ENCODE measurements at places on chromosomes 4 and X.

DNA sequence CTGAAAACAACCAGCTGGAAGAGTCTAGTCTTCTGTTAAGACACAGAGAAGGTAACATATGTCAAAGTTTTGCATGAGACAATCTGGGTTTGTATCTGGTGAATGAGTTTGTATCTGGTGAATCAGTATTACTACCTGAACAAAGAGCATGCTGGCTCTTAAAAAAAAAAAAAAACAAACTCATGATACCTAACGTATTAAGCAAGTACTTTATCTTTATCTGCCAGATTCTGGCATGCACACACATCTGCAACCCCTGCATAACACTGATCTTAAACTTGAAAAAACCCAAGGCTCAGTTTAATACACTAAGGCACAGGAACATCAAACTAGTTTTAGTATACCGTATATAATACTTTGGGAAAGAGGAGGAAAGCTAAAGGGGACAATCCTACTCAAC is 5.8 kb downstream of the YTHDC1 start:
- no peak for DNase-seq

DNA sequence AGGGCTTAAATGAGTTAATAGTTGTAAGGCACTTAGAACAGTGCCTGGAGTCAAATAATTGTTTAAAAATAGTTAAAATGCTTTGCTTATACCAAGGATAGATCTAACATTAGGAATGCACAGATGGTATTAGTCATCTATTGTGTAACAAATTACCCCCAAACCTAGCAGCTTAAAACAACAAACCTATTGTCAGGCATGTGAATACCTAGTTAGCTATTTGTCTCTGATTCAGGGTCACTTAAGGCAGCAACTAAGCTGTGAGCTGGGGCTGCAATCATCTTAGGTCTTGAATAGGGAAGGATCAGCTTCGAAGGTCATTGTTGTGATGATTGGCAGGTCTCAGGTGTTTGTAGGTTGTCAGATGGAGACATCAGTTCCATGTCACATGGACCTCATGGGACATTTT is 42.4 kb upstream of the AGA start:
- DNase-seq, result no peak

DNA sequence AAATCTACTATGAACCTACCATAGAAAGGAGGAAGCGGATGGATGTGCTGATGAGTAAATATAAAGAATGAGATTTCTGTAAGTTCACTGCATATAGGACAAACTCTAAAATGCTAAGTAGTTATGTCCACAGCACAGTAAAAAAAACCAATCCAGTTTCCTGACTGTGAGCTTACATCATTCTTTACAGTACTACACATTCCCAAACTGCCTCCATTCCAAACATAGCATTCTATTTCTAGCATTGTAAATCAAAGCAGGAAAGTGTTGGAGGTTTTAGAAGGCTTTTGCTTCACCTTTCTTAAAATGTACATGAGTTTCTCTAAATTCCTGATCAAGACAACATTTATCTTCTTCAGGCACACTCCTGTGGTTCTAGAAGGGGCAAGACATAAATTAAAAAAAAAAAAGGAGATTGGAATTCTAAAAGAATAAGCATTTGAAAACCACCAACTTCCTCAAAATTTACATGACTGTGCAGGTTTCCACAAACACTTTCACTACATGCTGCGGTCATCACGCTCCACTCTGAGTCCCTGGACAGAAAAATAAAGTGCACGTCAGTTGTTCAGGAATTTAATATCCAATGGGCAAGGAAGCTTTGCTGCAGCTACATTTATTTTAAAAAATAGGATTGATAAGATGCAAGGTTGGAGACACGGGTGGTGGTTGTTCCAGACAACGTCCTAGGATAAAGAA is 297.6 kb upstream of the STS start:
- no peak for DNase-seq

DNA sequence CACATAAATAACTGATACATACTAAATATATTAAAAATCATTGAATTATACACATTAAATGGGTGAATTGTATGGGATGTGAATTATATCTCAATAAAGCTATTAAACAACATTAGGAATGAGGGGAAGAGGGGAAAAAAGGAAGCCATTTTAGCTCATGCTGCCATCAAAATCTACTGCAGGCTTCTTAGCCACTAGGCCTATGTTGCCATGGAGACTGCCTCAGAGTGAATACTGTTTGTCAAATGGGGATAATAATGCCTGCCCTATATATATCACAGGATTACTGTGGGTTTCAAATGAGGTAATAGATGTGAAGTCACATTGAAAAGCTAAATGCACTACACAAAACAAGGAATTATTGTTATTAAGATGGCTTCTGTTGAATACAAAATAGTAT is 21.2 kb downstream of the TMEM255A start:
- no peak for DNase-seq

GRCh38 chr4:173448103-173448502 is 49.2 kb upstream of the SCRG1 start:
- DNase-seq, result no peak

- DNase-seq, result peak; percentile 4
Measured at GRCh38 chr4:35934320-35934981, 309.9 kb downstream of the ARAP2 start.

- DNase-seq, result peak; percentile 70
Measured at GRCh38 chrX:20461576-20461975, 194.9 kb upstream of the RPS6KA3 start.

DNA sequence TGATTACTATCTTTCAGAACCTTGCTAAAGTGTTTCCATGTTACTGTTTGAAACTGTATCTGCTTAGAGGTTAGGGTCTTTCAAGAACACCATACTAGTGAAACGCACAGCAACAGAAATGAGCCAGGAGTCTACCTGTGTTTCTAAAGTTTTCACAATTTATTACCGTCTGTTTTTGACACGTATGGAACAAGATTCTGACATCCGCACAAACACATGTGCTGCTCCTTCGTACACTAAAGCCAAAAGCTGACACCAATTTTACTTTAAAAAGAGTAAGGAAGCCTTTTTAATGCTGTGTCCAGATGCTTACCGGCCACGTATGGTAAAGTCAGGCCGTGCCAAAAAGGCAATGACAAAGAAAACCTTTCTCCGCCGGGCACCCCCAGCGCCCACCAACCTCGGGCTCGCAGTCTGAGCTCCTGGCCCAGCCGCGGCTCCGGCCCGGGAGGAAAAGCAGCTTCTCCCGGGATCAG is 532 bp downstream of the RPS4X start:
- no peak for DNase-seq

DNA sequence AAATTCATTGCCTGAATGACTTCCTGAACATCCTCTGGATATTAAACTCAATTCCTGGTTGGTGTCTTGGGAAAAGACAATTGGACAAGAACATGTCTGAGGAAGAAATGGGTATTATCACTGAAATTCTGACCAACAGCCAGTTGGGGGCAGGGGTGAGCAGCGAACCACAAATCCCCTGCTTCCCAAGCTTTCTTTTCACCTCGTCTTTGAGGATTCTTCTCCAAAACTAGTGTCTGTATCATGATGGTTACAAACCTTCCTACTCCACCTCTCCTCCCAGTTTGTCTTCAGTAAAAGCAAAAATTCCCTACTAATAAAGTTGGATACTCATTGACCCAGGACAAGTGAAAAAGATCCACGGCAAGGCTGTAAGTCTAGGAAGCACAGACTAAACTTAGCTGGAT is 48.3 kb upstream of the WDR1 start:
- DNase-seq, result peak; percentile 61

- no peak for DNase-seq
Measured at GRCh38 chr4:119543187-119543586, 85.4 kb downstream of the PDE5A start.
